HT-29 (cell line): ENCODE measurements at places on chromosomes 12 and 14. TPM values are rescaled to one million over a fixed set of nuclear protein-coding genes. Genes with fewer than 3 reads are reported as not detected.

Gene TRPV4
- total RNA-seq: 0.05 TPM in 1 of 2 replicates, not detected in the other

DNA sequence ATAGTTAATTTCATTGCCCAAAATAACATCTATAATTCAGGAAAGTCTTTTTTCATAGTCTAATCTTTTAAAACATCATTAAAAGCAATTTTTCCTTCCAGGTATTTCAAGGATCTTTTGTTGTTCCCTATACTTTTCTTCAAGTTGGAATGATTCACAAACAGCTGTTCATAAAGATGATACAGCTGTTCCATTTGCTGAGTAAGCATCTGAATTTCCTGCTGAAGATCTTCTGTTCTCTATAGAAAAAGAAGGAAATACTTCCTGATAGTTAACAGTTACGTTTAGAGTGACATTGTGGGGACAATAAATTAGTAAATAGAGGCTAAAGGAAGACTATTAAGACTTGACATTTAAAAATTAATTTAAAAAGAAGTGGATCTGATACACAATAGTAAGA lies 30.3 kb upstream of the ESR2 start:
- no peak for DNase-seq

DNA sequence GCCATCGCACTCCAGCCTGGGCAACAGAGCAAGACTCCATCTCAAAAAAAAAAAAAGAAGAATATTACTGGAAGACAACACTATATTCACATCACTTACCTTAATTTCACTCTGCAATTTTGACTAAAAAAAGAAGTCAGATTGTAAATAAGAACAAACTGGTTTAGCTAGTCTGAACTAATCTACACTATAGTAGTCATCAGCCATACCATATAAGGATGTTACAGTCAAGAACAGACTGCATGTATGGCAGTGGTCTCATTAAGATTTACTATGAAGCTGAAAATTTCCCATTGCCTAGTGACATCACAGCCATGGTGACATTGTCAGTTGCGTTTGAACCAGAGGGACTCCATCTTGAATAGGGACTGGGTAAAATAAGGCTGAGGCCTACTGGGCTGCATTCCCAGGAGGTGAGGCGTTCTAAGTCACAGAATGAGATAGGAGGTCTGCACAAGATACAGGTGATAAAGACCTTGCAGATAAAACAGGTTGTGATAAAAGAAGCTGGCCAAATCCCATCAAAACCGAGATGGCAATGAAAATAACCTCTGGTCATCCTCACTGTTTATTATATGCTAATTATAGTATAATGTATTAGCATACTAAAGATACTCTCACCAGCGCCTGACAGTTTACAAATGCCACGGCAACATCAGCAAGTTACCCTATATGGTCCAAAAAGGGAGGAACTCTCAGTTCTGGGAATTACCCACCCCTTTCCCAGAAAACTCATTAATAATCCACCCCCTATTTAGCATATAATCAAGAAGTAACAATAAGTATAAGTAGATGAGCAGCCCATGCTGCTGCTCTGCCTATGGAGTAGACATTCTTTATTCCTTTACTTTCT lies 51.2 kb downstream of the OSBPL8 start:
- no peak for DNase-seq

GRCh38 chr14:68534276-68534675 lies 258.6 kb downstream of the ZFP36L1 start:
- no peak for DNase-seq

Gene WIF1
- not detected in 2 replicates for total RNA-seq

Gene MOAP1
- total RNA-seq: 14.8 and 18.2 TPM in 2 replicates

Gene P2RX2
- total RNA-seq: not detected in 2 replicates

GRCh38 chr12:47686645-47687240 lies 19.1 kb downstream of the RPAP3 start:
- peak; percentile 35 for DNase-seq

- no peak for DNase-seq
These were observed 8.3 kb upstream of the INSM2 start for GRCh38 chr14:35525695-35526094.
